ENCODE measurements at places on chromosomes 12 and 14.
A peak's percentile ranks its signal among the peaks of the same experiment; 100 is the strongest.

GRCh38 chr14:63006531-63006930 is 38.7 kb downstream of the KCNH5 start:
- no peak for DNase-seq

GRCh38 chr12:11765817-11766794 is 116.6 kb downstream of the ETV6 start:
- DNase-seq = no peak

GRCh38 chr12:105659355-105660075 is 329.0 kb downstream of the C12orf75 start:
- DNase-seq = no peak

- DNase-seq = no peak
Observed at GRCh38 chr12:23099104-23099503, 474.1 kb downstream of the ETNK1 start.

GRCh38 chr14:56754921-56755320 is 55.4 kb downstream of the OTX2 start:
- DNase-seq = no peak

GRCh38 chr14:76138758-76139723 is 12.7 kb upstream of the GPATCH2L start:
- no peak for DNase-seq

DNA sequence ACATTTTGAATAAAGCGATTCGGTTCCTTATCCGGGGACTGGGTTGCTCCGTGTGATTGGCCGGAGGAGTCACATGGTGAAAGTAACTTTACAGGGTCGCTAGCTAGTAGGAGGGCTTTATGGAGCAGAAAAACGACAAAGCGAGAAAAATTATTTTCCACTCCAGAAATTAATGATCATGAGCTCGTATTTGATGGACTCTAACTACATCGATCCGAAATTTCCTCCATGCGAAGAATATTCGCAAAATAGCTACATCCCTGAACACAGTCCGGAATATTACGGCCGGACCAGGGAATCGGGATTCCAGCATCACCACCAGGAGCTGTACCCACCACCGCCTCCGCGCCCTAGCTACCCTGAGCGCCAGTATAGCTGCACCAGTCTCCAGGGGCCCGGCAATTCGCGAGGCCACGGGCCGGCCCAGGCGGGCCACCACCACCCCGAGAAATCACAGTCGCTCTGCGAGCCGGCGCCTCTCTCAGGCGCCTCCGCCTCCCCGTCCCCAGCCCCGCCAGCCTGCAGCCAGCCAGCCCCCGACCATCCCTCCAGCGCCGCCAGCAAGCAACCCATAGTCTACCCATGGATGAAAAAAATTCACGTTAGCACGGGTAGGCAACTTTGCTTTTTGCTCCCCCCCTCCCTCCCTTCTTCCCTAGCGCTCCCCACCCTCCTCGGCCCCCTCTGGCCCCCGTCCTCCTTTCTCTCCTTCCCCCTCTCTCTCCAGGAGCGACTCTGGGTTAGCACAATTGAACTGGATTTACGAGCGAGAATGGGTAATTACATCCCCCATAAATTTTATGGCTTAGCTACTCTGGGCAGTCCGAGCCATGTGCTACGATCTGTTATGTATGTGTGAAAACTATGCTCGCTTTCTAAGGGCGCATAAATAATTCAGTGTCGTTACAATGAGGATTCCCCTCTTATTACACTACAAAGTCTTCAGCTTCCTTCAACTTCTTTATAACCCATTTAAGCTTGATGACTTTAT is at the start of gene HOXC4:
Gene HOXC4, plus strand, starts transcription at position 85 of the 991 bp plus-strand sequence. Its CDS starts 88 bp downstream, at position 173.
- DNase-seq = peak; percentile 70

GRCh38 chr14:63457498-63457897 is 85.7 kb downstream of the PPP2R5E start:
- no peak for DNase-seq

Measured in D721Med (cell line).